Muscle of leg (tissue), 16 donors: ENCODE measurements at places on chromosomes 11 and 22.

- DNase-seq, result peak; percentile 64
These were observed 97.9 kb upstream of the CTSC start for GRCh38 chr11:88435415-88435814.

GRCh38 chr22:50531962-50532674 is 2.3 kb upstream of the TYMP start:
- DNase-seq, result peak; percentile 83

DNA sequence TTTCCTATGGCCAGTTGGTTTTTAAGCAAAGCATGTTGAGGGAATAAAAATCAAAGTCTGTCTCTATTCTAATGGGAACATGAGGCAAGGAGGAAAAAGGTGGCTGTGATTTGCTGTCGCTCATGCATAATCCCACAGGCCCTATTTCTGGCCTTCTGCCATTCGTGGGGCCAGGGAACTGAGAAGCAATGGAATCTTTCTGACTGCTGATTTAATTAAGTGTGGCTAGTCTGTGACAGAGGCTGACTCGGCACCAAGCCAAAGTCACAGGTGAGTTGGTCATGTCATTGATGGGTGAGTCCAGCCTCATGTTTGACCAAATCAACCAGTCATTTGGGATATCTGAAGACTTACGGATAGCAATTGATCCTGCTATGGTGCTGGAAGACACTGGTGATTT is 429.3 kb upstream of the CADM1 start:
- no peak for DNase-seq

- DNase-seq, result peak; percentile 81
These were observed 19.7 kb downstream of the ZNRF3 start for GRCh38 chr22:28903080-28903479.

DNA sequence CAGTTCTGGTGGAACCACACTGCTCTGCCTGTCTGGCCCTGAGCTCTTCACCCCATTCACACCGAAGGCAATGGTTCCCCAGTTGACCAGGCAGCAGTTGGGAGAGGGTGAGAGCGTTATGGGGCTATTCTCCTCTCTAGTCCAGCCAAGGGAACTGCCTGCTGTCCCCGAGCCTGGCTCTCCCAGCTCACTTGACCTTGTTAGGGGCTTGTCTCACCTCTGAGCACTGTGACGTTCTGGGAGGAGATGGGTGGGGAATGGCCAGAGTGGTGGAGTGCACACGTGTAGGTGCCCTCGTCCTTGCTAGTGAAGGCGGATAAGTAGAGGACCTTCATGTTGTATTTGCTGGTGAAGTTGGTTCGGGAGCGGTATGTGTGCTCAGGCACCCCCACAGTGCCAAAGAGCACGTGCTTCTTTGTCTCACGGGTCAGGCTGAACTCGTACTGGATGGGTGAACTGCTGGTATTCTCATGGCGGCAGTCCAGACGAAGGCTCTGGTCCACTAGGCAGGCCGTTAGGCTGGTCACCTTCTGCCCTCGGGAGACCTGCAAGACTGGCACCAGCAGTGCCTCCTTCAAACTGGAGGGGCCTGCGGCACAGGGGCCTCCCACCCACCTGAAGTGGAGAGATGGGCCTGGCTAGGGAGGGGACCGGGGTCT is 3.0 kb downstream of the THY1 start:
- DNase-seq, result no peak

DNA sequence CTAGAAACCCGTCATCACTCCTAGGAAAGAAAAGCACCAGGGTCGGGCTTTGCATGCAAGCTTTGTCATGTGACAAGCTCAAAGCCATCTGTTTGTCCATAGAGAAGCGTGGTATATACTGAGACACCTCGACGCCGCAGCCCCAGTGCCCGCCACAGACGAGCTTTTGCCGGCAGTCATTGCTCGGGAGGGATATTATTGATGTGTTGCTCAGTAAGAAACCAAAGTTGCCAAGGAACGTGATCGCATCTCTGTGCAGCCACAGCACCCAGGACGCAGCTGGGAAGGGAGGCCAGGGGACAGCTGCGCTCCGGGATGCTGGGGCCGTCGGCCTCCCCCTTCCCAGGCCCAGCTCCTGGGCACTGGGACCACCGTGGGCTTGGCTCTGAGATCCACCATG is 89.5 kb upstream of the KCNQ1OT1 start:
- DNase-seq, result no peak

- no peak for DNase-seq
These were observed 76.5 kb upstream of the ZBED5 start for GRCh38 chr11:10934293-10934860.

DNA sequence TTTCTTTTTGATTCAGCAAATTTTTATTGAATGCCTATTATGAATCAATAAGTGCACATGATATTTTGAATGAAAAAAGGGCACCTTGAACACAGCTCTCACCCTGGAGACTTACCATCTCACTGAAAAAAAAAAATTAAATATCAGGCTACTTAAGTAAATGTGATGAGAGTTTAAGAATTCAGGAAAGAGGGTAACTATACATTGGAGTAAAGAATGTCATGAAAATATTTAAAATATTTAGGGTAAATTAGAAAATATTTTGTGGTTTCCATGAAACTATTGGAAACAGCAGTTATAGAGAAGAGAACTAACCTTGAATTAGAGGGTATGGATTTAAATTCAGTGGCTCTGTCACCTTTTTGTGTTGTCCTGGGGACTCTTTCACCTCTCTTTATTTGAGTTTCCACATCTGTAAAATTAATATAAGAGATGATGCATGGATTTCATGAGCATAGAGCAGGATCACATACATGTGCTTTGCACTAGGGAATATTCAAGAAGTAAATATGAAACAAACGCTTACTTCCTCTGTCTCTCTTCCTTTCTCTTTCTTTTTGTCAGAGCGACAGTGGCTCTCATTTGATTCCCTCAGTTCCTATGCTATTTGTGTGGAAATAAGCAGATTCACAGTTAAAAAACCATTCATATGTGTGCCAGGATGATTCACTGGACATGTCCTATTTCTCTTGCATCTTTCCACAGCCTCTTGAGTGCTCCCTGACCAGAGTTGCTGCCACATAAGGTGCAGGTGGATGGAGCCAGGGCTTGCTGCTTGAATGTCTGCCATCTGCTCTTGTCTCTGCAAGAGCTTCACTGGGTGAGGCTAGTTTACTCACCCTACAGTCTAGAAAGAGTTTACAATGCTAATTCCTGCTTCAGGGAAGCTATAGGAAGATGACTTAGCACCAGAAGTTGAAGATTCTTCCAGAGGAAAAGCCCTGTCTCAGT is 533.1 kb downstream of the ETS1 start:
- no peak for DNase-seq
